ENCODE measurements at places on chromosomes 5 and 9.

GRCh38 chr5:61595426-61595825 lies 263.4 kb downstream of the ZSWIM6 start:
- no peak for DNase-seq

DNA sequence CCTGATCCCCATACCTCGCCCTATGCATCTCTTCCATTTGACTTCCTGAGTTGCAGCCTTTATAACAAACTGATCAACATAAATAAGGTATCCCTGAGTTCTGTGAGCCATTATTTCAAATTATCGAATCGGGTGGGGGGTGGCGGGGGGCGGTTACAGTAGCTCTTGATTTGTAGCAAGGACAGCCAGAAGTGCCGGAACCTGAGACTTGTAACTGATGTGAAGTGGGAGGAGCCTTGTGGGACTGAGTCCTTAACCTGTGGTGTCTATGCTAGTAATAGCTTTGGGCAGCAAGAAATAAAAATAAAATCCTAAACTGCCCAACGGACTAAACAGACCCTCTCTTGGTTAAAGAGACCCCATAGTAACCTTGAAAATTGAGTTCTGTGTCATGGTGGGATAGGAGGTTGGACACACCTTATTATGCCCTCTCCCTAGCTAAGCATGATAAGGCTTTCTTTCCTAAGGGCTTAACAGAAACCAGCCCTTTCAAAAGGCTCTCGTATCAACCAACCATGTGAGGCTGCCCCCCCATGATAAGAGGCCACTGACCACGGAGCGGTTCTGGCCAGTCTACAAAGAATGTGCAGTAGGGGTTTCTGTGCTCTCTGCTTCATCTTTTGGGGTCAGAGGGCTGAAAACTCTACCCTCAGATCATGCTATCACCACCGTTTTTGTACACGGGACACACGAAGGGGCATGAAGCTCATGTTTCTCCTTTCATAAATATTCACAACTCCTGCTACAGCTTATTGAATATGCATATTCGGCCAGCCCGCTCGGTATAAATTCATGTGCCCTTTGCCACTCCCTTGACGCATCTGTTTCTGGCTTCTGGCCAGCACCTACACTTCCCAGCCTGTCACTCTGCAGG lies 39.5 kb upstream of the IQGAP2 start:
- DNase-seq, result peak; percentile 22

- no peak for DNase-seq
Observed at GRCh38 chr5:137367951-137368350, 131.2 kb downstream of the SPOCK1 start.

- DNase-seq, result no peak
Observed at GRCh38 chr5:27908341-27908740, 870.0 kb upstream of the CDH9 start.

- no peak for DNase-seq
Observed at GRCh38 chr5:73381590-73382400, 66.8 kb downstream of the FOXD1 start.

- DNase-seq, result no peak
Observed at GRCh38 chr5:84290673-84291072, 94.0 kb downstream of the EDIL3 start.
